Type B pancreatic cell (in vitro differentiated cells): ENCODE measurements at places on chromosomes 7 and 10. TPM values are rescaled to one million over a fixed set of nuclear protein-coding genes. Genes with fewer than 3 reads are reported as not detected.
A peak's percentile ranks its signal among the peaks of the same experiment; 100 is the strongest.

DNA sequence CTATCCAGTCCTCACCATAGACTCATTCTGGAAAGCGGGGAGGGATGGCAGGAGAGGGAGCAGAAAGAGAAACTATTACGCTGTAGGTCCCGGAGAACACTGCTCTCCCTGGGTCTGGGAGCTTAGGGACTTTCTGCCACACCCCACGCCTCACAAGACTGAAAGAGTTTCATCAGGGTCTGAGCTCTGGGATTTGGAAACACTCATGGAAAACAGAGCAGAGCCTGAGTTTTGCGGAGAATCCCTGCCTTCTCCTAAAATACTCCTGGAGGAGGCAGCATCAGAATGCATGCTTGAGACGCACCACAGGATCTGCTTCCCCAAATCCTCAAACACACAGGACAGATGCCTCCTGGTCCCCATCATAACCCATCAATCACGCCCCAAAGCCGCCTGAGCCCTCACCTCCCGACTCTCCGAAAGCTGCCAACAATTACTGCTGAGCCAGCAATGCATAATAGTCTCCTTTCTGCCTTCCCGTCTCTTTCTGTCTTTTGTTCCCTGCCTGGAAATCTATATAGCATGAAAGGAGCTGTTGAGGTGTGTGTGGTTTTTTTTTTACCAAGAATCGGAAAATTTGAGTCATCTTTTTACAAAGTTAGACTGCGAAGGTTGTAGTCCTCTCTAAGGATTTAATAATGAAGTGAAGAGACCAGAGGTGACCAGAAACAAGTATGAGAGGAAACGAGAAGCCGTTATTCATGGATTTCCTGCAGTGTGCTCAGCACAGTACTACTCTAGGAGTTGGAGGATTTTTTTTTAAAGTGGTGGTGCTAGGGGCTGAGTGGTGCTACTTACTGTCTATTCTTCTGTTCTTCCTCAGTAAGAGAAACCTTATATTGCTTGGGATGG, 37.7 kb downstream of the ASB13 start:
- no peaks in the 10 kb centered on the region for H3K36me3 ChIP-seq
- H3K4me1 ChIP-seq, result peaks cover 30% of the 10 kb centered on the region
- peak overlapping the region; percentile 45 for H3K27ac ChIP-seq
- no peaks in the 10 kb centered on the region for H3K27me3 ChIP-seq
- no peak for DNase-seq

- H3K4me3 ChIP-seq, result no peak overlapping the region
- H3K4me1 ChIP-seq, result peaks cover 5% of the 10 kb centered on the region
- no peaks in the 10 kb centered on the region for H3K27me3 ChIP-seq
- peaks cover 16% of the 10 kb centered on the region for H3K36me3 ChIP-seq
Observed at GRCh38 chr7:80807166-80807900, 111.5 kb downstream of the SEMA3C start.

Gene PRSS58
- not detected in 2 replicates for total RNA-seq

DNA sequence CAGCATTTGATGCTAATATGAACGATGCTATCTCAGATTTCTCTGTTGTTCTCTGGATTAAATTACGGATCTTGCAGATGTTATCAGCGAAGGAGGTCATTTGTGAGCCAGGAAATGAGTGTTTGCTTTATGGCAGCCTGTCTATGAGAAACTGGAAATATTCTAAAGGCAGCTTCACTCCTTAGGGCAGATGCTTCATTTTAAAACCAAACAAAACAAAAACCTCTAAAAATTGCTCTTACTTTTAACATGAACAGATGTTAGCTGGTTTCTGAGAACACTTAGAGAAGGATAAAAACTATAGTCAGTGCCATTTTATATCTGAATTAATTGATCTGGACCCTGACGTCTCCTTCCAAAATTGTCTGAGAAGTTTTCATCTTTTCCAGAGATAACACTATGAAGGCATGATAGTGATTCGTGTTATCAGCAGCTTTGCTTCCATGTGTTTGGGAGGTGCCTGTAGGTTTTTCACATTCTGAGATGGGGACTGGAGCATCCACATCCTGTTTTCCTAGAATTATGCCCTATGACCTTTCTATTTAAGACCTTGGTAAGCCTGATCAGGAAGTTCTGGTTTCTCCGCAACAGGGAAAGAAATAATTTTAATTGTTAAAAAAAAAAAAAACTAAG, 53.1 kb downstream of the CPED1 start:
- H3K4me3 ChIP-seq, result peak overlapping the region; percentile 35
- peaks cover 28% of the 10 kb centered on the region for H3K4me1 ChIP-seq
- peaks cover 14% of the 10 kb centered on the region for H3K36me3 ChIP-seq

GRCh38 chr7:142488842-142489241, 231.0 kb upstream of the PRSS58 start:
- no peaks in the 10 kb centered on the region for H3K36me3 ChIP-seq
- H3K27ac ChIP-seq, result peak overlapping the region; percentile 17
- no peaks in the 10 kb centered on the region for H3K4me1 ChIP-seq
- H3K27me3 ChIP-seq, result peaks cover 12% of the 10 kb centered on the region

DNA sequence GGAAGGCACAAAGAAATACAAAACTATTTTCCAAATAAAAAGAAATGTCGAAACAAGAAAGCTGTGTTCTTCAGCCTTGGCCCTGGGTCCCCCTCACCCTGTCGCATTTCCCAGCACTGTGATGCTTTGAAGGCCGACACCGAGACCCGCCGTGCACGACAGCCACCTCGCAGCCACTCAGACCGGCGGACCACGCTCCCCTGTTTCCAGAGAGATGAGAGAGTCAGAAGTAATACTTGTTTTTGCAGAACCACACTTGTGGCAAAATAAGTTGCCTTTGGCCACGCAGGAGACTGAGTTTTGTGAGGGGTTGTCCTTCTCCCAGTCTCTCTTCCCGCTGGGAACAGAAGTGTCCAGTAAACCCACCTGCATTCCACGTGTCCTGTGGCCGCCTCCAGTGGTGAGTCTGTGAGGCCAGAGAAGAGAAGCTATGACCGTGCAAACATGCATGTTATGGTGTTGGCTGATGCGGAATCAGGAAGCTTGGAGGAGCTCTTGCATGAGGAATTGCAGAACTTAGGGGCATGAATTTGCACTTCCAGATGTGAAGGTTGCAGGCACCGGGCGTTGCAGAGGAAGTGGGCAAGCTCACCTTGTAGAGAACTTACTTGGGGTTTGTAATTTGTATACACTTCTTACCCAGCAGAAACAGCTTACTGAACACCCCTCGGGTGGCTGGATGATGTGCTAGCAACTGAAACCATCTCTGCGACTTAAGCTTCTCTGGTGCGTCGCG, 194.5 kb downstream of the EBF3 start:
- no peak overlapping the region for H3K27ac ChIP-seq
- H3K4me1 ChIP-seq, result no peaks in the 10 kb centered on the region
- no peak overlapping the region for H3K4me3 ChIP-seq
- peaks cover 5% of the 10 kb centered on the region for H3K36me3 ChIP-seq
- H3K27me3 ChIP-seq, result no peaks in the 10 kb centered on the region
- DNase-seq, result peak; percentile 51

DNA sequence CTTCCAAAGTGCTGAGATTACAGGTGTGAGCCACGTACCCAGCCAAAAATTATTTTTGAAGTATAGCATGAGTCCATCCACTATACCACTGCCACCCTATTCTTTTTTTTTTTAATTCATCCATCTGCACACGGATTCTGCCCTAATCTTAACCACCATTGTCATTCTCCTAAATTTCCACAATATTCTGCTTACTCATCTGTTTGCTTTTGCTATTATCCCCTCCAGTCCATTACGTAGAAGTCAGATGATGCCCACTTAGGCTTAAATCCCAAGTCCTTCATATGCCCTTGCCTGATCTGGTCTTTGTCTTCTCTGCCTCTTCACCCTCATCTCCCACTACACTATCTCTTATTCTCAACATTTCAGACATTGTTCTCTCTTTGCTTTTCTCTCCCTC, 86.7 kb downstream of the MMRN2 start:
- peaks cover 47% of the 10 kb centered on the region for H3K4me1 ChIP-seq
- H3K27me3 ChIP-seq, result no peaks in the 10 kb centered on the region
- DNase-seq, result no peak
- peaks cover 7% of the 10 kb centered on the region for H3K36me3 ChIP-seq
